ENCODE measurements at places on chromosomes 4 and X. TPM values are rescaled to one million over a fixed set of nuclear protein-coding genes. Genes with fewer than 3 reads are reported as not detected.

XPNPEP2 gene
- 1.6 TPM for total RNA-seq

ADH1B gene
- total RNA-seq: not detected

RASGEF1B gene
- 2.4 TPM for total RNA-seq

ERVMER34-1 gene
- total RNA-seq: not detected

ZAR1 gene
- total RNA-seq: not detected

FATE1 gene
- not detected for total RNA-seq

SSX2 gene
- not detected for total RNA-seq

MAP7D2 gene
- total RNA-seq: 0.13 TPM

USP51 gene
- total RNA-seq: 1.2 TPM

ADGRA3 gene
- total RNA-seq: 3.1 TPM

RNF212 gene
- total RNA-seq: 2.7 TPM

SCML2 gene
- total RNA-seq: 2.2 TPM

NAT8L gene
- total RNA-seq: not detected

MAGEB1 gene
- not detected for total RNA-seq

ADH4 gene
- not detected for total RNA-seq

LRCH2 gene
- not detected for total RNA-seq

STK26 gene
- 60.2 TPM for total RNA-seq

XK gene
- not detected for total RNA-seq

LNX1 gene
- total RNA-seq: not detected

BEX2 gene
- 4.9 TPM for total RNA-seq

Data from activated CD8-positive, alpha-beta T cell treated with anti-CD3 and anti-CD28 coated beads, Interleukin-2, amount 10 ng/mL, durations not matched to agents 7 days and 5 days (primary cell).